WTC11 (cell line): ENCODE measurements at places on chromosomes 3 and 15. TPM values are rescaled to one million over a fixed set of nuclear protein-coding genes. Genes with fewer than 3 reads are reported as not detected.

Gene HIGD2B
- total RNA-seq: 0.18 TPM in 1 of 3 replicates, not detected in the others

Gene GDPGP1
- 2.6 to 6.7 TPM (median 5.3 TPM) in 3 replicates for total RNA-seq

Gene FBXW12
- total RNA-seq: 1.9 to 2.5 TPM (median 2.0 TPM) in 3 replicates

Gene CLSTN2
- 0.32 to 0.46 TPM (median 0.35 TPM) in 3 replicates for total RNA-seq
